Endothelial cell of umbilical vein (primary cell): ENCODE measurements at places on chromosomes 6 and 20.

- no peak for DNase-seq
Measured at GRCh38 chr20:4063631-4064030, 48.3 kb upstream of the RNF24 start.

DNA sequence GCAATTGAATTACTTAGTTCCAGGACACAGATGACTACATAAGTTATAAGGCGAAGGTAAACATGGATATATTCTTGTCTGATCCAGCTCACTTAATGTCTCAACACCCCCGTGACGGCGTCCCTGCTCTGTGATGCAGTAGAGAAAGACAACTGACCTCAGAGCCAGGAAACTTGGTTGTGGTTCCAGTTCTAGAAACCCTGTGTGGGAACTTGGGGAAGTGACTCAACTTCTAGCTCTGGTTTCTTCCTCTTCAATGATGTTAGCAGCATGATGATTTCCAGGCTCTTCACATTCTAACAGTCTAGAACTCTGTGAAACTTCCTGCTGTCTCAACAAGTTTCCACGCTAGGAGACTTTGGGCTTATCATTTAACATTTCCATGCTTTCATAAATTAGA, 18.4 kb downstream of the LAMA4 start:
- DNase-seq: peak; percentile 86

DNA sequence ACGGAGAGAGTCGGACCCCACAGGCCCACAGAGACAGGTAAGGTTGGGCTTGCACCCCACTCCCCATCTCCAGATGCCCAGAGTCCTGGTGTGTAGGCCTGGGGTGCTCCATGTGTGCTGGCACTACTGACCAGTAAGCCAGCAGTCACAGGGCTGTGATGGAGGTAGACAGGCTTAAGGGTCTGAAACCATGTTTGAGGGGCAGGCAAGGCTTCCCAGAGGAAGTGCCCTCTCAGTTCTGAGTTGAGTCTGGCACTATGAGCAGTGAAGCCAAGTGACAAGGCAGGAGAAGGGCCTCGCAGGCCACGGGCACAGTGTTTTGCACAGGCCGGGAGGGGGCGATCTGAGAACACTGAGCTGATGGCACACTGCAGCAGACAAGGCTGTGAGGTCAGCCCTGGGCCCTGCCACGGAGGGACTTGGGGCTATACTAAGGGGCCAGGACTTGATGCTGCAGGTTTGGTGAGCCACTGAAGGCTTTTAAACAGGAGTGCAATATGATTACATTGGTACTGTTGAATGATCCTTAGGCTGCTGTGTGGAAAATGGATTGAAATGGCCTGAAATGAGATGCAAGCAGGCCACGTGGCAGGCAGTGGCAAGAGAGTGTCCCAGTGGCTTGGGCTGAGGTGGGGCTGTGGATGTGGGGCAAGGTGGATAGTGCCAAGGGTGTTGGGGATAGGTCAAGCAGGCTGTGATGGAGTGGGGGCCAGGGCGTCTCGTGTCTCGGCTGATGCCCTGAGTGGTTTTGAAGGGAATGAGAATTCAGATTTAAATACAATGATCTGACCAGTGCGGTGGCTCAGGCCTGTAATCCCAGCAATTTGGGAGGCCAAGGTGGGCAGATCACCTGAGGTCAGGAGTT, 20.3 kb downstream of the TTBK1 start:
- DNase-seq: peak; percentile 48

DNA sequence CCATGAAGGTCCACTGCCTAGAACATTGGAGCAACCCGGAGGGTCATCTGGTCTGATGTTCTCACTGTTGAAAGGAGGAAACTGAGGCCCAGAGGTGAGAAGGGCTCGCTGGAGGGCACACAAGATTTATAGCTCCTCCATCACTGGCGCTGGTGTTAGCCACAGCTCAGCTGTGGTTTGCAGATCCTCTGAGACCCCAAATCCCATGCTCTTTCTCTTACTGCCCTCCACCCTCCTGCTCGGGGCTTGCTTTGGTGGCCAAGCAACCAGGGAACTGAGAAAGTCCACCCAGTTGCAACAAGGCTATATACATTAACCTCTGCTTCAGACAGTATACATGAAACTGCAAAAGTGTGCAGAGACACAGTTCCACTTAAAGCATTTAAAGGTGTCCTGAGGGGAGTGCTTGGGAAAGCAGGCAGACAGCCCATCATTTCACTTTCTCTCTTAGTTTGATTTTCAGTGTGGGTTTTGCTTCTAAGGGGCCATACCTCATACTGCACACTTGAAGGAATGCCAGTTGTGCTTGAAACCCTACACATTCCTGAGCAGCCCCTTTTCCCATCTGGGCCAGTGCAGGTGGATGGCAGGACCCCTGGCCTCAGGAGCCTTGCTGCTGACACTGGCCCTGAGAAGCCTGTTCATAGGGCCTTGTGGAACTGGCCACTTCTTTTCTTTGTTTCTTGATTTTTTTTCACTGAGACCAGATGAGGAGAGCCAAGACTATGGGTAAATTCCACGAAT, 347.6 kb downstream of the CDC5L start:
- DNase-seq: no peak

- peak; percentile 11 for DNase-seq
Measured at GRCh38 chr20:33373735-33374605, 27.3 kb downstream of the CDK5RAP1 start.

DNA sequence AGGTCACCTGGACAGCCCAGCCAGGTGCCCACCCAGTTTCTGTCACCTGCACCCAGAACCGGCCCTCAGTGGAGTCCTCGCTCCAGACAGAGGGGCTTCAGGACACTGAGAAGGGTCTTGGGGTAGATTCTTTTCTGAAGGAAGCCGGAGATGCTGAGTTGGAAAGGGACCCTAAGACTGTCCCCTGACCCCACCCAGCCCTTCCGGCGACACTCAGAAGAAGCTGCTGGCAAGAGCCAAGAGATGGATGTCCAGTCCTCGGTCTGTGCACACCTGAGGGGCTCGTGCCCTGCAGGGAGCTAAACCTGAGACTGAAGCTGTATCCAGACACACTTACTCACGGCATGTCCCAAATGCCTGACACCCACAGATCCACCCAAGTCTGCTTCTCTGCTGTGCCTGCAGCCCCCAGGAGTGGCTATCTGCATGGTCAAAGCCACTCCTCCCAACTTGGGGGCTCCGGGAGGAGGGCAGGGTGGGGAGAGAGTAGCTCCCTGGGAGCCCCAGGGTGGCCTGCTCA, 20.2 kb downstream of the NTSR1 start:
- no peak for DNase-seq

- no peak for DNase-seq
Measured at GRCh38 chr6:28948782-28949486, 25.1 kb upstream of the TRIM27 start.

DNA sequence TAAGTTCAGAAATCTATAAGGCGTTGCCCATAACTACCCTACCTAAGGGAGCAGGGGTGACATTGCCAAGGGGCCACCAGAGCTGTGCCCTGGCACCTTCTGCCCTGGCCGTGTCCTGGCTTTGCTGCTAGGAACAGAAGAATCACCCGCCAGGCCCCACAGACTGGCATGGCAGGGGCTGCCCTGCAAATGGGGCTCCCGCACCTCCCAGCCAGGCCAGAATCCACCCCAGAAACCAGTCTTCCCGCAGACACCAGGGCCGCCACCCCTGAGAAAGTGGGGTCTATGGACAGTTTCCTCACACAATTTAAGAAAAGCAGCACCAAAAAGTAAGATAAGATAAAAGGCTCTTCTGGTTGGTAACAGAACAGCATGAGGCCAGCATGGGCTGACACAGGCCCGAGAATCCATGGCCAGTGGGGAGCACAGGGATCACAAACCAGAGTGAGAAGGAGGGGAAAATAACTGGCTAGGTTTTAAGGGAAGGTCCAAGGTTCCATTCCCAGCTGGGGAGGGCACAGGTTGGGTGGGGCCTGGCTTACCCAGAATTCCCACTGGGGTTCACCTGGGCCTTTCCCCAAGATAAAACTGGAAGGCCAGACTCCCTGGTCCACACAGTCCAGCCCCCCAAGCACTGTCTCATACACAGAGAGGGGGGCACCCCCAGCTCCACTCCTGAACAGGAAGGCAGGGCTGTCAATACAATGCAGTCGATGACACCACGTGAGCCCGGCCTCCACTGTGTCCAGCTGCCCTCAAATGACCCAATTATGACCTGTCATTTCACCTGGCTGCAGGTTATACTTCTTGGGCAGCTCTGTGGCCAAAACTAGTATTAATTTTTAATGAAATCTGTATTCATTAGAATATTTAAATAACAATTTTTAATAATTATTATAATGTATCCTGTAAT, 59.4 kb downstream of the PYGB start:
- no peak for DNase-seq
